Muscle of arm (tissue), 14 donors: ENCODE measurements at places on chromosomes 7 and 10.

DNA sequence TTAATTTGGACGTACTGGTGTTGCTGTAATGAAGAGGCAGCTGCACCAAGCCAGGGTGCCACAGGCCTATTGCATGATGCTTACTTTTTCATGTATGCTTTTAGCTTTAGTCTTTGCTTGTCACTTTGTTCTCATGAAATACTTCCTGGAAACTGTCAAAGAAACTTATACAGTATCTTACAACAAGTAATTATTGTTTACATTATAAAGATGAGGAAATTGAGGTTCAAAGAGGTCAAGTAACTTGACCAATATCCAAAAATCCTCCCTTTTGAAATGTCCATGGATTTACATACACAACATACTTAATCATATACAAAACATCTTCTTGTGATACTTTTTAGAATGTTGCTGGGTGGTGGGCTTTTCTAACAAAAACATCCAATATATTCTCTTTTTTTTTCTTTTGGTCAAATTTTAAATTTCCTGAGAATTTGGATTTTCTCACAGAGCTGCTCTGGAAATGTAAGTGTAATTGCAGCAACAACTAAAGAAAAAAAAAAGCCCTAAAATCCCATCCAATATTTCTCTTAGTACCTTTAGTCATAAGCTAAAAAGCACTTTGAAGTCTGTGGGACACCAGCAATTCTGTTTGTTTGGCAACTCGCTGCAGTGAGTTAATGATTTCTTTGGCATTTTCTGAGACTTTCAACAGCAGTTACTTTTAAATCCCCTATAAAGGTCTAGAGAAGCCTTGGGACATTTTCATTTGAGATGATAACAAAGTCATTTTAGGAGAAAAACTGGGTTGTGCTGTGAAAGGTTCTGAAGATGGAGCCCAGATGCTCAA lies 500.6 kb upstream of the IGFBP3 start:
- DNase-seq, result no peak

- DNase-seq, result no peak
These were observed 91.4 kb downstream of the SAMD9 start for GRCh38 chr7:93026425-93026824.

GRCh38 chr10:101238732-101239105 lies 9.5 kb upstream of the LBX1 start:
- no peak for DNase-seq

GRCh38 chr10:131668903-131669302 lies 231.9 kb upstream of the PPP2R2D start:
- DNase-seq, result no peak

GRCh38 chr7:22013711-22014110 lies 68.0 kb upstream of the CDCA7L start:
- no peak for DNase-seq

GRCh38 chr10:15857107-15857575 lies 3.2 kb downstream of the MINDY3 start:
- DNase-seq, result no peak

- no peak for DNase-seq
These were observed 18.4 kb upstream of the GPR146 start for GRCh38 chr7:1025743-1026581.

- DNase-seq, result no peak
These were observed 70.0 kb upstream of the PAPSS2 start for GRCh38 chr10:87589645-87590051.

GRCh38 chr7:73830681-73831583 lies at the start of gene CLDN4:
Gene CLDN4 (plus strand): TSS chr7:73830996. CDS start chr7:73831202, 206 bp downstream.
- no peak for DNase-seq

DNA sequence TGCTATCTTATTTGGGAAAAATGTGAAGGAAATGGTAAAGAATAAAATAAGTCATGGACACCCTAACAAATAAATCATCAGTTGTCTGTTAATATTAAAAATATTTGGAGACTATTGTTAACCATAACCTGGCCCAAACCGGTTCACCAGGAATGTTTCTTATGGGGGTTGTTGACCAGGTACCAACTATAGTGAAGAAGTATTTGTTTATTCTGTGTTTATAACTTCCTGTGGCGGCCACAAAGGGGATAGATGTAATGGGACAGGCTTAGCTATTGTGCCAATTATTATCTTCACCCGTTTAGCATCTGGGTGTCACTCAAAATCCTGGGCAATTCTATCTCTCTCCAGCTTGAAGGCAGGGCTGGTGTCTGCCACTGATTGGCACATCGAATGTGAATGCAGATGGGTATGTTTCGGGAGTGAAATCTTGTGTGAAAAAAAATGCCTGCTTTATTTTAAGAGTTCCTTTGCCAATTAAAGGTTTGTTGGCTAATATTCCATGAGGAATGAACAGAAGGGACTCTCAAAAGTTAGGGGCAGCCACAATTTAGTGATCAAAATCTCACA lies 500.9 kb downstream of the ARL4A start:
- DNase-seq, result no peak

GRCh38 chr7:155363852-155364600 lies 66.3 kb downstream of the INSIG1 start:
- DNase-seq, result no peak

DNA sequence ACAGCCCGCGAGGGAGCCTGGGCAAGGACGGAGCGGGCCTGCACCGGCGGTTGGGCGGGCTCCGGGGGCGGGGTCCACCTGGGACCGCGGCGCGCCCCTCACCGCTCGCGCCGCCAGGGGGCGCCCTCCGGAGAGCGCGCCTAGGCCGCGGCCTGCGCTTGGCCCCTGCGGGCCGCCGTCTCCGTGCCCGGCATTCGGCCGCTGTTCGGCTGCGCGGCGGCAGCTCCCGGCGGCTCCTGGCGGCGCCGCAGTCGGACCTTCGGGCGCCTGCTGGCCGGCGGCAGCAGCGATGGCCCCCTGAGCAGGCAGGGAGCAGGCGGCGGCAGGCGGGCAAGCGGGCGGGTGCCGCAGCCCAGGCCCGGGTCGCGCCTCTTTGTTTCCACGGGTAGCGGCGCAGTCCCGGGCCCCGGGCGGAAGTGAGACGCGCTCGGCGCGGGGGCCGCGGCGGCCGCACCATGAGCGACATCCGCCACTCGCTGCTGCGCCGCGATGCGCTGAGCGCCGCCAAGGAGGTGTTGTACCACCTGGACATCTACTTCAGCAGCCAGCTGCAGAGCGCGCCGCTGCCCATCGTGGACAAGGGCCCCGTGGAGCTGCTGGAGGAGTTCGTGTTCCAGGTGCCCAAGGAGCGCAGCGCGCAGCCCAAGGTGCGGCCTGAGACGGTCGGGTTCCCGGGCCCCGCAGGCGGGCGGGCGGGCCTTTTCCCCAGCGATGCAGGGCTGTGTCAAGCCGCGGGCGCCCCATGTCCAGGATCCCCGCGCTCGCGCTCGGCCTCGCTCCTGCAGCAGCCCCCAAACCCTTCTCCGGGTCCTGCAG lies at the start of gene INTS15:
Gene INTS15 (plus strand): TSS at position 193 of the 816 bp plus-strand sequence. CDS start 263 bp downstream, at position 456.
- peak; percentile 81 for DNase-seq

DNA sequence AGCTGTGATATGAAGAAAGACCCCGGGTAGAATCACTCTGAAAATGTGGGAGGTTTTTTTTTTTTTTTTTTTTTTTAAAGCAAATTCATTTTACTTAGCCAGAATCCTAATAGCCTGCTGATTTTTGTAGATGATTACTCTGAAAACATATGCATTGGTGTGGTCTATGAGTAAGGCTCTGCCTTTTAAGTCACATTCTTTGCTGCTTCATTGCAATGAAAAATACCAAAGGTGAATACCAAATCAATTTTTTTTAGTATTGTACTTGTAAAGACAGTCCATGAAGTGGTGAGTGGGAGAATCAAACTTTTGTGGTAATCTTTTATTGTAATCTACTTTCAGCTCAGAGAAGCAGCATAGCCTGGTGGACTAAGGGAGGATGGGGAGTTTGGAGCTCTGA lies 130.3 kb downstream of the SDK1 start:
- no peak for DNase-seq

- DNase-seq, result no peak
These were observed 217.5 kb downstream of the POLR1F start for GRCh38 chr7:19491371-19491770.

DNA sequence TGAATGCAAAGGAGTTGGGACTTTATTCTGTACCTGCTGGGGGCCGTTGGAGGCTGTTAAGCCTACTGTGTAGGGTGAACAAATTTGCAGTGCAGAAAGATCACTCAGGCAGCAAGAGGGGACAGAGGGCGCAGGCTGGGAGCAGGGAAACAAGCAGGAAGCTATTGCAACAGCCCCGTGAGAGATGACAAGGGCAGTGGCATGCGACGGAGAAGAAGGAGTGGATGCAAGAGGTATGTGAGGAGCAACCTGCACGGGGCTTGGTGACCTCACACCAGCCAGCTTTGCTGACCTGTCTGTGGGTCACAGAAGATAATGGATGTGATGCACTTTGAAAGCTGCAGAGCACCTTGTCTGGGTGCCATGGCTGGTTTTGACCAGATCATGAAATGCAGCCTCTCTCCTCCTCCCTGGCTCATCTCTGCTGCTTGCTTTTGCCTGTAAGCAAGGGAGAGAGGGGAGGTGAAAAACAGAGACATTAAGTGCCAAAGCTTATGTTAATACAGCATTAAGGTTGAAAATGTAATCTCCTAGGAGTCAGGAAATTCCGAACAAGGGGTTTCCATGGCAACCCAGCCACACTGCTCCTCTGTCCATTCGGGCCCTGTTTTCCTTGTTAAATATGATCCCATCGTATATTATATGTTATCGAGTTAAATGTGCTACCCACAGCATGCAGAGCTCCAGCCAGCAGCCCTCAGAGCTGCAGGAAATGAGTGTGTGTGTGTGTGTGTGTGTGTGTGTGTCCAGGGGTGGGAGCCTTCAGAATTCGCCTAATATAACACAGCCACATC lies 314.3 kb upstream of the ZMIZ1 start:
- peak; percentile 67 for DNase-seq

DNA sequence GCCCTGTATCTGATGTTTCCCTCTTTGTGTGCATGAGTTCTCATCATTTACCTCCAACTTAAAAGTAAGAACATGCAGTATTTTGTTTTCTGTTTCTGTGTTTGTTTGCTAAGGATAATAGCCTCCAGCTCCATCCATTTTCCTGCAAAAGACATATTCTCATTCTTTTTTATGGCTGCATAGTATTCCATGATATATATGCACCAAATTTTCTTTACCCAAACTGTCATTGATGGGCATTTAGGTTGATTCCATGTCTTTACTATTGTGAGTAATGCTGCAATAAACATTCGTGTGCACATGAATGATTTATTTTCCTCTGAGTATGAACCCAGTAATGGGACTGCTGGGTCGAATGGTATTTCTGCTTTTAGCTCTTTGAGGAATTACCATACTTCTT lies 163.4 kb downstream of the TMEM26 start:
- no peak for DNase-seq

- no peak for DNase-seq
These were observed 92.9 kb upstream of the HDAC9 start for GRCh38 chr7:18402488-18403183.
